ENCODE measurements at places on chromosomes 4 and X. TPM values are rescaled to one million over a fixed set of nuclear protein-coding genes. Genes with fewer than 3 reads are reported as not detected.

PLP1 gene
- total RNA-seq, result 9.6 TPM

TTC29 gene
- total RNA-seq, result 0.09 TPM

AMBN gene
- total RNA-seq, result 0.19 TPM

GRCh38 chrX:154396973-154397887 is 947 bp upstream of the RPL10 start:
- DNase-seq, result no peak

- DNase-seq, result no peak
Observed at GRCh38 chrX:108165383-108166111, 74.0 kb downstream of the ATG4A start.

- no peak for DNase-seq
Observed at GRCh38 chr4:91280551-91281290, 1023.0 kb upstream of the GRID2 start.
